Glomerular endothelial cell (primary cell): ENCODE measurements at places on chromosomes 6 and 20. TPM values are rescaled to one million over a fixed set of nuclear protein-coding genes. Genes with fewer than 3 reads are reported as not detected.

DNA sequence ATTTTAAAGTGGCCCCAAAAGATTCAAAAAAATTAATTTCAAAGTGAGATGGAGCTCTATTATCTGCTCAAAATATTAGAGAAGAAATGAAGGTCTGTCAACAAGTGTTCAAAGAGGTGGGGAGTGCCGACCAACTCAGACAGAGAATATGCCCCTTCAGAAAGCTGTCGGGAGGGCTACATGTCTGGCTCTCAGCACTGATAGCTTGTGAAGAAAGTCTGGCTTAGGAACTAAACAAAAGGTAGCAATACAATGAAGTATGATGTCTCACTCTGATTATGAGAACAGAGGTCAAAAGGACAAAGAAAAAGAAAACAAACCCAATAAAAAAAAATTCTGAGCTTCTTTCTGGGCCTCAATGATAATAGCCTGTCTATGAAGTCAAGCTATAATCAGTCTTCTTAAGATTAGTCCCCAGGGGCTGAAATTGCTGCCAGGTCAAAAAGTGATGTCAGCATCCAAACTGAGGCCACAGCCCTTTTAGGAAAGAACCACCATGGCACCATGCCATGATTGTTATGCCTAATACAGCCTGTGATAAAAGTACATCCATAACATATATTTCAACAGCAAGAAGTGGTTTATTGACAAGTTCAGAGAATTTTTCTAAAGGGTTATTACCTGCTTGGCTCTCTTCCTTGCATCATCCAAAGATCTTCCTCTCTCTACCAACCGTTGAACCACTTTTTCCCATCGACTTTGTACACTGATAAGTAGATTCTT, 150.9 kb downstream of the DST start:
- peak; percentile 47 for DNase-seq

MUC22 gene
- not detected in 2 replicates for total RNA-seq

RWDD1 gene
- total RNA-seq, result 25.6 and 34.9 TPM in 2 replicates

TFAP2B gene
- total RNA-seq, result 0.82 TPM in 1 of 2 replicates, not detected in the other

DNA sequence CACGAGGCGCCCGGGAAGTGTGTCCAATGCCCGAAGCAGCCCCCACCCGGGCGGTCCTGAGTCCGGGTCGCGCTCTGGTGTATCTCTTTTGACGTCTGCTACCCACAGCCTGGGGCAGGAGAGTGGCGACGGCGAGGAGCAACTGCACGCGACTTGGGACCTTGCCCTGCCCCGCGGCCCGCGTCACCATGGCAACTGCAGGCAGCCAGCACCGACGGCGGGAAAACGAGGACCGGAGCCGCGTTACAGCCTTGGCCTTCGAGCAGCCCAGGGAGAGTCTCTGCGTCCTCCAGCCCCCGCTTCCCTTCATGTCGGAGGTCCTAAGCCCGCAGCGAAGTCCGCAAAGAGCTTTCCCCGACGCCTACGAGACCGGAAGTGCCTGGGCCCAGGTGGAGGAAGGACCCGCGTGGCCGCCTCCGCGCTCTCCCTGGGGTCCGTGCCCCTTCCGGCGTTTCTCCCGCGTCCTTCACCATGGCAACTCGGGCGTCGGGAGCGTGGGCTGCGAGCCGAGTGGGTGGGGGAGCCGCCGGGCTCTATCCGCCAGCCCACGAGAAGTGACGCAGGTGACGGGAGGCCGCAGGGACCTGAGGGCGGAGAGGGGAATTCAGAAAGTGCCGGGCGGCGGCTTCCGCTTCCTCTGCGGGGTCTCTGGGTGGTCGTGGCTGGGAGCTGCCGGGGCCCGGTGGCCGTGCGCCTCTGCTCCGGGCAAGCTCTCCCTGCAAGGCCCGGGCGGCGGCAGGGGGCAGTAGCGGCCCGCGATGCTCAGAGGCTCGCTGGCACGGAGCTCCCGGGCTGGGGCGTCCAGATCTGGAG, 88.6 kb upstream of the TGM3 start:
- no peak for DNase-seq

GRCh38 chr20:32896521-32897280, 38.0 kb downstream of the EFCAB8 start:
- DNase-seq, result no peak

- DNase-seq, result no peak
These were observed 916.2 kb downstream of the GRIK2 start for GRCh38 chr6:102309700-102310099.

GRCh38 chr6:136873748-136874147, 48.4 kb upstream of the SLC35D3 start:
- DNase-seq, result peak; percentile 7

- DNase-seq, result no peak
These were observed 149.0 kb upstream of the ZNF217 start for GRCh38 chr20:53742685-53743081.

DNA sequence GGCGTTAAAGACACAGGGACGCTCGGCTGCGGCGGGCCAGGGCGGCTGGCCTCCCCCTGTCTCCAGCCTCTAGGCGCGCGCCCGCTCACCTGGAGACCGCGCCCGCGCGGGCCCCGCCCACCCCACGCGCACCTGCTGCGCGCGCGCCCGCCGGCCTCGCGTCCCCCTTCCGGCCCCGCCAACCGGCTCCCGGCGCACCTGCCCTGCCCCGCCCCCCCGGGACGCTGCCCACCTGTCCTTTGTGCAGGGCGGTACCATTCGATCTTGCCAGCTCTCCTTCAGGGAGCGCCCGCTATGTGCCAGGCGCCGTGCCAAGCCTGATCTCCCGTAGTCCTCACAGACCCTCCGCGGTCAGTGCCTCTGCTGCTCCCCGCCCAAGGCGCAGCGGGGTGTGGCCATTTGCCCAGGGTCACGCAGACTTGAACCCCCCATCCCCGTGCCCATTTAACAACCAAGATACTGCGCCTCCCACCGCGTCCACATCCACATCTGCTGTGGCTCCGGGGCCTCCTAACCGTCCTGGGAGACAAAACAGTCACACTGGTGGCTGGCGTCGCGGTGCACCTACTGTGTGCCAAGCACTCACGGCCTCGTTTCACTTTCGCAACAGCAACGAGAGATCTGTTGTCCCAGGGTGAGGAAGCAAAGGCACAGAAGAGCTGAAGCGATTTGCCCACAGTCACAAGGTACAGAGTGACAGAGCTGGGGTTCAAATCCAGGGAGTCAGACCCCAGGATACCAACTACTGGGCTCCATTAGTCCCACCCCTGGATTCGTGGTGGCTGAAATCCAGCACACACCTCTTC, 48.1 kb downstream of the NOL4L start:
- DNase-seq, result no peak

DNA sequence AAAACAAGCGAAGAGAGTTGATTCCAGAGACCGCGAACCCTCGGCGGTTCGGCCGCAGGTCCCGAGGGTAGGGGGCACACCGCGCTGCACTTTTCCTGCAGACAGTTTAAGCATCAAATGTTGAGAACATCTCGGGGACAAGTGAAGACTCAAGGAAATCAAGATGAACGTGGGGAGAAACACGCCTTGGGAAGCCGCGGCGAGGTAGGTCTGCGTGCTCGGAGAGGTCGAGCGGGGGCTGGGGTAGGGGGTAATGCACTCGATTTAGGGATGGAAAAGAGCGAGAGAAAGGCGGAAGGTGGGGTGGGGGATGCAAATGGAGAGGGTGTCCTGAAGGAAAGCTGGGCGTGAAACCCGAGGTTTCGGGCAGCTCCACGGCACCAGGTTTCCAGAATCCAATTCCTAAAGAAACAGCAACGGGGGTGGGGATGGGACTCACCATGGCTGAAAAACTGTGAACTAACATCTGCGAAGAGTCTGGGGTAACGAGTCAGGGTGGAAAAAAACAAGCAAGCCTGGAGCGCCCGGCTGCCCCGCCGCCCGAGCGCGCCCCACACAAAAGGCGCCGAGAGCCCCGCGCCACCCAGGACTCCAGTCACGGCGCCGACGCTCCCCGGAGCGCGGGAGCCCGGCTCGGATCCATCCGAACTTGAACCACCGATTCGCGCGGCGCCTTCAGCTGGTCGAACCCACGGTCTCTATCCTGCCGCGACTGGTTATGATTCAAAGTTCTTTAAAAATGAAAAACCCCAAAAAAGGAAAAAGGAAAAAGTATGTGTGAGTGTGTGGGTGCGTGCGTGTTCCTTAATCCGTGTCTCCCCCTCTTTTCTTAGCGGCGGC, 3.5 kb downstream of the TFAP2A start:
- DNase-seq, result no peak

CRISP3 gene
- not detected in 2 replicates for total RNA-seq

IL17A gene
- total RNA-seq, result not detected in 2 replicates

SLC23A2 gene
- total RNA-seq, result 15.6 and 20.6 TPM in 2 replicates

DNA sequence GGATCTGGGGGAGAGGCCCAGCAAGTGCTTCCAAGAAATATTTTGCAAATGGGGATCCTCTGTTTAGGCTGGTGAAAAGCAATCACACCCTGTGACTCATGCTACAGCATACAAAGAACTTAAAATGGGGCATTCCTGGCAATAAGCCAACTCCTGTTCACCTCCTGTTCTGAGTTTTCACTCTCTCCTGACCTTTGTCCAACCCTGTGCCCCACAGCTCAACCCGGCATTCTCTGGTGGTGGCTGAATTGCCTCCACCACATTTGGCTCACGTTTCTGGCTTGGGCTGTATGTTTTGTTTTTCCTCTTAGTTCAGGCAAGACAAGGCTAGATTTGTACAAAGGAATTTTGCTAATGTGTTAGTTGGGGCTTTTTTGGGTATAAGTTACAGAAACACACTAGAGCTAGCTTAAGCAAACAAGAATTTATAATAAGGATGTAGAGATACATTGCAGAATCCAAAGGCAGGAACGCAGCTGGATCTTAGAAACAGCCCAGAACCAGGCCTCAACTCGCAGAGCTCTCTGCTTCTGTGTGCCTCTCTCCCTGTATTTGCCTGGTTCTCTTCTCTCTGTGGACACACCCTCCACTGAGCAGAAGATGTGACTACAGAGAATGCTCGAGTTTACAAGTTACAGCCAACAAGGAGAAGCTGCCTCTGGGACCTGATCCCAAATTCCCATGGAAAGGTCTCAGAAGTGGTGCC, 9.4 kb downstream of the ABCC10 start:
- peak; percentile 47 for DNase-seq

SEL1L2 gene
- not detected in 2 replicates for total RNA-seq

DNA sequence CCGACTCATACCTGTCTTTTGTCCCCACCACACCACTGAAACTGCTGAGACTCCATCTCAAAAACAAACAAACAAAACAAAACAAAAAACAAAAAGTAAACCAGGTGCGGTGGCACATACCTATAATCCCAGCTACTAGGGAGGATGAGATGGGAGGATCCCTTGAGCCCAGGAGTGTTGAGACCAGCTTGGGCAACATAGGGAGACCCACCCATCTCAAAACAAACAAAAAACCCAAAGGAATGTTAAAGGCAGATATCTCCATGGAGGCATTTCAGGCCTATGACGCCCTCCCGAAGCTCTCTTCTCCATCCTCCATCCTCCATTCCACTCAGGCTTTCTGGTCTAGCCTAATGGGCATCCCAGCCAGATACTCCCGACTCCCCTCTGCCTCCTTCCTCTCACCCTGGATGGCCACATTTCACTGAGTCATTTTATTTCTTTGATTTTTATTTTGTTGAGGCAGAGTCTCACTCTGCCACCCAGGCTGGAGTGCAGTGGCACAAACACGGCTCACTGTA, 3.2 kb upstream of the SLC4A11 start:
- DNase-seq, result no peak

DNA sequence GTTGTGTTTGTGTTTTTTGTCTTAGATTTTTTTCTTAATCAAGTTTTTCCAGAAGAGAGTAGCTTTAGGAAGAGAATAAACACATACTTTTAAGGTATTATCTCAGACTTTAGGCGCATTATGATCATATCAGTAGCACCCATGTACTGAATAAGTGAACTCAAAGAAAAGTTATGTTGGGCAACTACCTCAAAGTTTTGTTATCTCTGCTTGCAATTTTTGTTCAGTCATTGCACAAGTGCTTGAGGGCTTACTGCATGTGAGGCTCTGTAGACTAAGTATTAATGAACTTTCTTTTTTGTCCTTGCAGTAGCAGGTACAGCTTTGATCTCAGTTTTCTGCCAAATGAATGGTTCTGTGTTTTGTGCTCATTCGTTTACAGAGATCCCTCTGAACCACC, 189.0 kb downstream of the SLC16A10 start:
- DNase-seq, result no peak

DNA sequence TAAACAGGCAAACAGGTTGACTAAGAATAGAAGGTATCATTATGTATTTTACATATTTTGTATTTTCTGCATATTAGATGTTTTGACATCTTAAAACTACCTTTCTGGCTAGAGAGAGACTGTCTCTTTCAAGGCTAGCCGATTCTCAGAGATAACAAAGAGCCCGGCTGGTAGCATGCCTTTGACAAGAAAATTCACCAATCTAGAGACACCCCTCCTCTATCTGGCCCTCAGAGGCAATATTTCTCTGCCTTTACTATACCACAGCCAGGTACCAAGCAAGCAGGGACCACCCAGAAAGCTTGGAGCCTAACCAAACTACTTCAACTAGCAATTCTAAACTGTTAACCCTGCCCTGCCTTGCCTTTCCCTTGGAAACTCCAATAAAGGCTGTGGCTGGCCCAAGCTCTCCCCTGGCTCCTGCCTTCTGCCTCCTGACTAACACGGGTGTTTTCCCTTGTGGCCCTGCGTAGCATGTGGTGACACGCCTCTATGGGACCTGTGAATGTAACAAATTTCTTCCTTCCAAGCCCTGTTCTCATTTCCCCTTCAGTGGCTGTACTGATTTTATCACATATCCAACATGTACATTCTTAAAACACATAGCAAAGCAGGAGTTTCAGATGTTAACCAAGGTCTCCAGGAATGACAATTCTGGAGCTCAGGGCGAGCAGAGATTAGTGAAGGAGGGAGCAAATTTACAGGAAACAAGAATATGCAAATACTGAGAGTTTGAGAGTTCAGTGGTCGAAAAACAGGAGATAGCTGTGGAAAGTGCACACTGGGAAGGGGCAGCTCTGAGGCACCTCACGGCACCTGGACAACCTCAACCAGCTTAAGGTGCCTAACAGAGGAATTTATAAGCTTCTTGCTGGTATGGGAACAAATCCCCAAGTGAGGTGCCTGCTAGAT, 120.8 kb downstream of the BACH2 start:
- no peak for DNase-seq

DNA sequence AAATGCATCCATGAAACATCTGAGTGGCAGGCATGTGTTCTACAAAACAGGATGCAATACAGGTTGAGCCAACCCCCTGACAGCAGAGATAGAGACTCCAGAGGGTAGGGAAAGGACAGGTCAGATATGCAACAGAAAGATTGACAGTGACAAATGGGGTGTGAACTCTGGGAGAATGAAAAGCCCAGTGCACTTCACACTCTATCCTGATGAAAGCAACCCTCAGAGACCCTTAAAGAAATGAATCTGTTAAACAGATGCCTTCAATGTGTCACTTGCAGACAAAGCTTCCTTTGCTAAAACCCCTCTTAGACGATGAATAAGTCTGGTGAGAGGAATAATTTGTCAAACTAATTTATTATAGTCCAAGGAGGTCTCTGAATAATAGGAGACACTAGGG, 89.9 kb downstream of the RFPL4B start:
- no peak for DNase-seq

KHDC1 gene
- 2.2 and 2.9 TPM in 2 replicates for total RNA-seq
